ENCODE measurements at places on chromosomes 3 and 15. TPM values are rescaled to one million over a fixed set of nuclear protein-coding genes. Genes with fewer than 3 reads are reported as not detected.

DNA sequence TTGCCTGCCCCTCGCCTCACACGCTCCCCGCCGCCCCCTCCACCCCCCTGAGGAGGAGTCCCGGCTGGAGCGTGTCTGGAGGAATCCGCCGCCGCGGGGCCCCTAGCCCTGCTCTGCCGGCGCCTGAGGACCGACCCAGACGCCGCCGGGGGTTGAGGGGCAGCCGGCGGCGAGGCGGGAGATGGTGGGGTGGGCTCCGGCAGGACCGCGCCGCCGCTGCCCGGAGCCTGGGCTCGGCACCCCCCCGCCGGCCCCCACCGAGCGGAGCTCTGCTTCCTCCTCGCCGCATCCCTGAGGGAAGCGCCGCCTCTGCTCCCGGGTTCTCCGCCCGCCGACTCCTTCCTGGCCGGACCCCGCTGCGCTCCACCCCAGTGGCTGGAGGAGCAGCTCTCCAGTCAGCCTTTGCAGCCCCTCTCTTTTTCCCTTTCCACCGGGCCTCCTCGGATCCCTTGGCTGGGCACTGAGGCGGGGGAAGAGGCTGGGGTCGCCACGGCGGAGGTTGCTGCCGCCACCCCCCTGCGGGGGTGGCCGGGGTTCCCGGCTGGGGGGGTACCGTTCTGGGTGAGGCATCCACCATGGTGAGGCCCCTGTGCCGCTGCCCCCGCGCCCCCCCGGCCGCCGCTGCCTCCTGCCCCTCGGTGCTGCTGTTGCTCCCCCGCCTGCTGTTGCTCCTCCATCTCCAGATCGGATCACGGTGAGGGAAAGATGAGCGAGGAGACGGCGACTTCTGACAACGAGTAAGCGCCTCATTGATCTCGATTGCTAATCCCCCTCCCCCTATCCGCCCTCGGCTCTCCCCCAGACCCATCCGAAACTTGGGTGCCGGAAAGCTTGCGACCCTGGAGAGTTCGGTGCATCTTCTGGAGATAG lies at the start of gene SPRED1:
Gene SPRED1 (plus strand): TSS at position 356 of the 870 bp plus-strand sequence. CDS start 350 bp downstream, at position 706.
- DNase-seq, result peak; percentile 28

DNA sequence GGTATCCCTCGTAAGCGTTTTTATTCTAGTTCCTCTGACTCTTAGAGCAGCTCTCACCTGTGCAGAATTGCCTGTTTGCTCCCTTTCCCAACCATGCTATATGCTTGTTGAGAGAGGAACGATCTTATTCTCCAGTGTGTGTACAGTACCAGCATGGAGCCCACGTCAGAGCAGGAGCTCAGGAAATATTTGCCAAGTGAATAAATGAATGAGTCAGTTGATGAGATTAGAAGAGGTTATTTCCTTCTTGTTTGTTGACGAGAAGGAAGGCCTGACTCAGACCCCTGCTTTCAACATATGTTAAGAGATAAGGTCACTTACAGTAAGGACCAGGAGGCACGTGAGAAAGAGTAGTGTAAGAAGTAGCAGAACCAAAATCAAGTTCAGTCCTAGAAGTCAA lies 106.3 kb upstream of the ABHD17C start:
- no peak for DNase-seq

DNA sequence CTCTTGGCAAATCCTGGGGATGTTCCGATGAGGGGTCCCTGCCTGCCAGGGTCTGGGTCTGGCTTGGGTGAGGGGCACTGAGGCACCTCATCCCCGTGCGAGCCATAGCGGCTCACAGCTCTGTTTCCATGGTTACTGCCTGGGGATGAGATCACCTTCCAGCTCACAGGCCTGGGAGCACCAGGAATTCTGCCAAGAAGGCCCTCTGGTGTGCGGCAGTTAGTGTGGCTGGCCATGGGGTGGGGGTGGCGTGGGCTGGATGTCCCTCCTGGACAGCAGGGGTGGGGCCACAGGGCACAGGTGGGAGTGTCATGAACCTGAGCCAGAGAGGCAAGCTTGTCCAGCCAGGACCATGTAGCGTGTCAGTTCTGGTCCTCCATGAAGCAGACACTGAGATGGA lies 22.1 kb upstream of the PRR23E start:
- DNase-seq, result peak; percentile 39

DNA sequence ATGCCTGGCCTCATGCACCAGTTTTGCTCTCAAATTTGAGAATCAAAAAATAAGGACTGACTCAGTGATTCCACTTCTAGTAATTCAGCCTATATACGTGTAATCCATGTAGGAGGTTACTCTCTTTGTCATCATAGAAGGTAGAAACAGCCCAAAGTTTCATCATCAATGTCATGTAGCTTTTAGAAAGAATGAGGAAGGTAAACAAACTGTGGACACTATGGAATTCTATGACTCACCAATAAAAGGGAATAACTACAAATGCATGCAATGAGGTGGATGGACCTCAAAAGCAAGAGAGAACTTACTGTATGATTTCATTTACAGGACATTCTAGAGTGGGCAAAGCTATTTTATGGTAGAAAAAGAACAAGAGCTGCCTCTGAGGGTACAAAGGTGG lies 93.2 kb upstream of the LRIG1 start:
- no peak for DNase-seq

- DNase-seq, result no peak
These were observed 197.1 kb upstream of the KBTBD8 start for GRCh38 chr3:66800941-66801545.

DNA sequence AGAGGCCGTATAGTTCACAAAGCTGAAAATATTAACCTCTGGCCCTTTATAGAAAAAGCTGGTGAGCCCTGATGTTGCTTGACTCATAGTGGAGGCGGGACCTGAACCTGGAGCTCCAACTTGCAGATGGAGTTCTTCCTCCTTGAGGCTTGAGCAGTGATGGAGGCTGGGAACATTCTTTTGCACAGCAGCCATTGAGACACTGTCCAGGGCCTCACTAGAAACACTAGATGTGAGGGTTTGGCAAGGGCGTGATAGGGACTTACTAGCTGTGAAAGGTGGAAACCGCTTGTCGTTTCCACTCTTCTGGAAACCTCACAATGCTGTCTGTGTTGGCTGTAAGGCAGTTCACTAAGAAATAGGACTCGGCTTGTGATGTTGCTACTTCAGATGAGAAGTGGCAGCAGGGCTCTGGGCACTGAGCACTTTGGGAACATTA lies 12.5 kb downstream of the SMAD6 start:
- no peak for DNase-seq

- DNase-seq, result no peak
These were observed 4.6 kb downstream of the PRR23E start for GRCh38 chr3:127197300-127198189.

DNA sequence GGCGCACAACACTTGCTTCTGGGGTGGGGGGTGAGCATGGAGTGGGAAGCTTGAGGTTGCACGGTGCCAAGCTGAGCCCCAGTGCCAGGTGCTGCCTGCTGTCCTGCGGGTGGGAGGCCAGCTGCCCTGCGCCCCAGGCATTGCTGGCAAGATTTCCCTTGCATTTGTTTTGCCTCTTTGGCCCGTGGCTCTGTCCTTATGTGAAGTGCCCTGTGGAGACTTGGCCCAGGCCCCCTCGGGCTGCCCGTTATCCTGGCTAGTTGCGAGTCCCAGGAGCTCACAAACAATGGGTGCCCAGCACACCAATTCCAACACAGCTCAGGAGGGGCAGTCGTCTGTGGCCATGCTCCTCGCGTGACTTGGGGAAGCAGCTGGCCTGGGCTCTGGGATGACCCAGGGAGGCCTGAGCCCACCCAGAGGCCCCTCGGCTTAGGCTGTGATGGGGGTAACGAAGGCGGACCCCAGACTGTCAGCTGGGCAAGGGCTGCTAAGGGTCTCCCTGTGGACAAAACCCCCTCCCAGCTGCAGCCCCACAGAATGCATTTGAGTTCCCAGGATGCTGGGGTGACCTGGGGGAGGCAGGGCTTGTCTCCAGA lies 5.9 kb downstream of the C3orf22 start:
- DNase-seq, result no peak

DNA sequence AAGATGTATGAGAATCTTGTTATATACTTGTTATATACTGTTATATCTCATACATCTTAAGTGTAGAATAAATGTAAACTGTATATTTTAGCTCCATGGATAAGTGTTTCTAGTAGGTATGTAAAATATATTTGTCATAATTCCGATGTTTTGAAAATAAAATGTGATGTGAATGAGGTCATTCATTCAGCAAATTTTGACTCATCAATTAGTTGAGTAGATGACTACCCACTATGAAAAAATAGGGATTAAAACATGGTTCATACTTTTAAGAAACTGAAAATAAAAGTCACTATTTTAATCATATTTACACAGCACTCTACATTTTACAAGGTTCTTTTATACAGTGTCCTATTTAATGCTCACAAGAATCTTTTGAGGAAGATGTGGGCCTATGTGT lies 28.4 kb upstream of the CNTN3 start:
- no peak for DNase-seq

DNA sequence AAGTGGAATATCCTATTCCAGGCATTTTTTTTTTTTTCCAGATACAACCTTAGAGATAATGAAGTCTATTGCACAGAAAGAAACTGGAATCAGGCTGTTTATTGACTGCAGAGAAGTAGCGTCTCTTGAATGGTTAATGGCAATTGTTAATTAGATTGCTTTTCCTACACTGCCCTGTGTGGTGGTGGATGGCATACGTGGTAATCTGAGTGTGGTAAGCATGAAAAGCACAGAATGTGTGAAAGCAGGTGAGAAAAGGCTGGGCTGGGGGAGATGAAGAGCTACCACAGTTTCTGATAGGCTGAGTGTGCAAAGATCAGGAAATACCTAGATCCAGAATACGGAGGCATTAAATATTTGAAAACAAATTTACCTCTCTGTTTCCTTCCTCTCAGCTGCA lies 486.3 kb upstream of the TBL1XR1 start:
- DNase-seq, result no peak

GRCh38 chr15:38642689-38643270 lies 78.2 kb upstream of the RASGRP1 start:
- no peak for DNase-seq

DNA sequence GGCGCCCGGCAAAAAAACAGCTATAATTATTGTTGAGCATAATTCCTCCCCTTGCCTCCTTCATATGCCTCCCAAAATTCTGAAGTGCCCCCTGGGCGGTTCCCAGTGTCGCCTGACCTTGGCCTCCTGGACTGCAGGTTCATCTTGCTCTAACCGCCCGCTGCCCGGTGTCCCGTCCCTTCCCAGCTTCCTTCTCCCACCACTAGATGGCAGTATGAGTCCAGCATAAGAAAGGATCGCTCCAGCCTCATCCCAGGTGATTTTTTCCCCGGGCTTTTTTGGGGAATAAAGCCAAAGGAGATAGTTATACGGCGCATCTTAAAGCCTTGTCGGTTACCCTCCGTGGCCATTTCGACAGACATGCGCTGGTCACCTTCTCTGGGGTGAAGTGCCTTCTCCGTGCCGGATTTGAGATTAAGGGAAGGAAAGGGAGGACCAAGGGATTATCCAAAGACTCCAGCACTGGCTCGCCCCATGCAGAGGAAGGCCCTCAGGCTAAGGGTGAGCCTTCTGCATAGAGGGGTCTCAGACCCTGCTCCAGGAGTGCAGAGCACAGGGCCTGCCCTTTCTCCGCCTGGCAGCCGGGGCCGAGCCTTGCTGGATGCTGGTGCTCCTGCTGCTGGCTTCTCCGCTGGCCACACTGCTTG lies 45.8 kb upstream of the TRA2B start:
- peak; percentile 69 for DNase-seq

DNA sequence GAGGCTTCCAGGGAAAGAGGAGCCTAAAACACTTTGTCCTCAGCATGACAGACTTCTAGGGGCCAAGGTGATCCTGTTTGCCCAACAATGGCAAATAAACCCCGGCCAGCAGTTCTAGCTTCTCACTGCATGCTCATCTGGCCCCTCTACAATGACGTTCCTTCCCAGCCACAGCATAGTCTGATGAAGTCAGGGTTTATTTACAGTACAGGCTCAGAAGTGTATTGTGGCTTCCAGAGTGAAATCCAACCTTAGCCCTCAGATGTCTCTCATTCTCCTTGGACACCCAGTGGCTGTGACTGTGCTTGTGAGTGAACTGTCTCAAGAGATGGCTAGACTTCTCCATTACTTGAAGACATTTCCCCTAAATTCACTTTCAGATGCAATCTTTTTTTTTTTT lies 40.8 kb downstream of the BFSP2 start:
- DNase-seq, result no peak

- no peak for DNase-seq
These were observed 21.9 kb downstream of the AKAP13 start for GRCh38 chr15:85402195-85402881.

DNA sequence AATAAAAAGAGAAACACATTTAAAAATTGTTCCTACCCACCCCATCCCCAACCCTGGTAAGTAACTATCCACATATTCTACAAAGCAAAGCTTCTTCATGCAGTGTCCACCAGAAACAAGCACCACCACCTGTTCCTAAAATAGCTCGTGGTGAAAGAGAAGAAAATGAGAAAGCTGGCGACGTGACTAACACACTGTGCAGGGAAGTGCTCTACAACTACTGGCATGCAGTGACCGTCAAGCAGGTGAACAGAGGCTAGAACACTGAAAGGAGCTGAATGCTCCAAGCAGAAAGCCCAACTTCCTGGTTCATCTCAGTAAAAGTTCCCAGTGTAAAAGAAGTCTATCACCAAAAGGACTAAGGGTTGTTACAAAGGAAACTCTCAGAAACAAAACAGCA lies 80.7 kb downstream of the NR2E3 start:
- DNase-seq, result no peak

- DNase-seq, result no peak
These were observed 53.0 kb downstream of the DTWD1 start for GRCh38 chr15:49673861-49674260.

DNA sequence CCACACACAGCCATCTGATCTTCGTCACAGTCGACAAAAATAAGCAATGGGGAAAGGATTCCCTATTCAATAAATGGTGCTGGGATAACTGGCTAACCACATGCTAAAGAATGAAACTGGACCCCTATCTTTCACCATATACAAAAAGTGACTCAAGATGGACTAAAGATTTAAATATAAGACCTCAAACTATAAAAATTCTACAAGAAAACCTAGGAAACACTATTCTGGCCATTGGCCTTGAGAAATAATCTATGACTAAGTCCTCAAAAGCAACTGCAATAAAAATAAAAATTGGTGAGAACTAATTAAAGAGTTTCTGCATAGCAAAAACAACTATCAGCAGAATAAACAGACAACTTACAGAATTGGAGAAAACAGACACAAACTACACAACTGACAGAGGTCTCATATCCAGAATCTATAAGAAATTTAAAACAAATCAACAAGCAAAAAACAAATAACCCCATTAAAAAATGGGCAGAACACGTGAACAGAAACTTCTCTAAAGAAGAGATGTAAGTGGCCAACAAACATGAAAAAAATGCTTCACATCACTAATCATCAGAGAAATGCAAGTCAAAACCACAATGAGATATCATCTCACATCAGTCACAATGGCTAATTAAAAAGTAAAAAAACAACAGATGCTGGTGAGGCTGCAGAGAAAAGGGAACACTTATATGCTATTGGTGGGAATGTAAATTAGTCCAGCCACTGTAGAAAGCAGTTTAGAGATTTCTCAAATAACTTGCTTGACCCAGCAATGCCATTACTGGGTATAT lies 104.0 kb downstream of the NR1I2 start:
- no peak for DNase-seq

SLC22A14 gene
- 1.1 TPM for polyA plus RNA-seq

GOLGA8M gene
- polyA plus RNA-seq, result 4.5 TPM

MYEF2 gene
- 159 TPM for polyA plus RNA-seq

NECTIN3 gene
- 42.1 TPM for polyA plus RNA-seq

ADCY5 gene
- polyA plus RNA-seq, result 10.6 TPM

Data from left kidney (tissue), 8 donors.